ENCODE measurements at places on chromosomes 3 and 15.
A peak's percentile ranks its signal among the peaks of the same experiment; 100 is the strongest.

DNA sequence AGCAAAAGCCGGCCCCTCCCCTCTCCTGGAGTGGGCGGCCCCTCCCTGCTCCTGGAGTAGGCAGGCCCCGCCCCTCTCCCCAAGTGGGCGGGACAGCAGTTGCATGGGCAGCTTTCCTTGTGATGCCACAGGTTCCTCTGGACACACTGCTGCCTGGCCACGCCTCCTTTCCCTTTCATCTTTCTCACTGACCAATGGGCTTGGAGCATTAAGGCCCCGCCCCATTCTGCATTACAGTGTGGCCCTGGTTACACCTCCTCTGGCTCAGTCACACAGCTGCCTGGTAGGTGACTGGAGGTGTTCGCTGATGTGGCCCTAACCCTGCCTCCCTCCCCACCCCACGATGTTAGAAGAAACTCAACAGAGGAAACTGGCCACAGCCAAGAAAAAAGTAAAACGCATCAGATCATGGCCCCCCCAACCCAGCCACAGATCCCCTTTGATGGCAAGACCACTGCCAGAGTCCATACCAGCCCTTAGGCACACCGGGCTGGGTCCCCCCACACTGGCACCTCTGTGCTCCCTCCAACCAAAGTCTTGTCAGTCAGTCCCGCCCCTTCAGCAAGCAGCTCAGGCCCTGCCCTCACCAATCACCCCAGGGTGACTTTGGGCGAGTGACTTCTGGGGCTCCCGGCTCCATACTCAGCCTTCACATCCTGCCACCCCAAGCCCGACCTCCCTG is 84.3 kb downstream of the ADAMTS7 start:
- no peak overlapping the region for H3K4me3 ChIP-seq
- peaks cover 20% of the 10 kb centered on the region for H3K27me3 ChIP-seq
- no peaks in the 10 kb centered on the region for H3K36me3 ChIP-seq
- H3K27ac ChIP-seq = no peak overlapping the region
- DNase-seq = no peak

DNA sequence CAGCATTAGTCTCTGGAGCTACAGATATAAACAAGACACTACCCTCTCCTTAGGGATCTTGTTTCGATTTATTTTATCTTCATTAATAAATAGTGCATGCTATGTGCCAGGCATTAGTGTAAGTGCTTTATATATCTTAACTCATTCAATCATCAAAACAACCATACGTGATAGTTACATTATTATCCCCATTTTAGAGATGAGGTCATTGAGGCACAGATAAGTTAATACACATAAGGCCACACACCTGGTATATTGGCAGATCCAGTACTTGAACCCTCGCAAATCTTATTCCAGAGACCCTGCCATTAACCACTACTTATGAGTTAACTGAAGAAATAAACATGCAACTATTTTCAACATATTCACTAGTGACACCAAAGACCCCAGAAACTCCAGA is 25.7 kb upstream of the NR2F2 start:
- H3K36me3 ChIP-seq = no peaks in the 10 kb centered on the region
- H3K4me3 ChIP-seq = no peak overlapping the region
- H3K27ac ChIP-seq = no peak overlapping the region
- H3K4me1 ChIP-seq = no peaks in the 10 kb centered on the region
- no peaks in the 10 kb centered on the region for H3K27me3 ChIP-seq

GRCh38 chr3:8962226-8962861 is 928 bp downstream of the RAD18 start:
- H3K4me3 ChIP-seq = peak overlapping the region; percentile 98
- H3K27ac ChIP-seq = peak overlapping the region; percentile 100
- peaks cover 35% of the 10 kb centered on the region for H3K4me1 ChIP-seq
- H3K36me3 ChIP-seq = no peaks in the 10 kb centered on the region
- no peak for DNase-seq

GRCh38 chr3:32780735-32781210 is 37.0 kb upstream of the TRIM71 start:
- DNase-seq = peak; percentile 1
- peaks cover 3% of the 10 kb centered on the region for H3K4me1 ChIP-seq
- H3K27me3 ChIP-seq = no peaks in the 10 kb centered on the region
- H3K27ac ChIP-seq = peak overlapping the region; percentile 76
- peaks cover 5% of the 10 kb centered on the region for H3K36me3 ChIP-seq
